Fibroblast of skin of right biceps (primary cell): ENCODE measurements at places on chromosomes 6 and 20.
A peak's percentile ranks its signal among the peaks of the same experiment; 100 is the strongest.

DNA sequence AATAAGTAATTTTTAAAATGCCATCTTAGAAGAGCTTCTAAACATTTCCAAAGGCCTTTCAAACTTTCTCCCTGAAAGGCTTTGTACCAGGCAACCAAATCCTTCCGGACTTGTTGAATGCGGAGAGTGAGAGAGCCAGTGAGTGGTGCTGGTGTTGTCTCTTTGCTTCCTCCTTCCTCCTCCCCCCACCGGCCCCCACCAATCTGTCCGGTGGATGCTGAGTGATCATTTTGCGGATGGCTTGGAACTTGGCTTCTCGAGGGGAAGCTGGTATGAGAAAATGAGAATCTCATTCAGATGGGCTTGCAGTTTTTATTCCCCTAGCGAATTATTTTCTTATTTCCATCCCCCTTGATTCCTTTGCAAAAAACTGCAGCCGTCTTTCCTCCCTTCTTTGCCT lies 97.3 kb downstream of the ANKRD60 start:
- peak; percentile 58 for DNase-seq

- DNase-seq: peak; percentile 22
These were observed 15.5 kb downstream of the TMEM151B start for GRCh38 chr6:44285552-44286284.

DNA sequence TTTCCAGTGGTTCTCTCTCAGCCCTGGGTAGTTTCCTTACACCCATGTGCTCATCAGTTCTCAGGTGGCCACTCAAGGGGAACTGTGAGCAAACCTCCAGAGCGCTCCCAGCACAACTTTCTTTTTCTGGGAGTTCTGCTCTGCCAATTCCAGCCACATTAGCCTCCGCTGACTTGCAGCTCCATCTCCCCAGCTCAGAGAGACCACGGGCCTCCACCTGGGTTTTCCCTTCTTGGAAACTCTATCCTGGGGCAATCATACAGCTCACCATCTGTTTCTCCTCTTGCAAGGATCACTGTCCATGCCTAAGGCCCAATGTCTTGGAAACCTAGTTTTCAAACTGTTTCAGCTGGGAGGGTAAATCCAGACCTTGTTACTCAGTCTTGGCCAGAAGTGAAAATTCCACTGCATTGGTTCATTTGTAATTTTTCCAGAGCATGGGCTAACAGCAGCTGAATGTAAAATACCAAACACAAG lies 129.9 kb downstream of the EYA2 start:
- DNase-seq: no peak

DNA sequence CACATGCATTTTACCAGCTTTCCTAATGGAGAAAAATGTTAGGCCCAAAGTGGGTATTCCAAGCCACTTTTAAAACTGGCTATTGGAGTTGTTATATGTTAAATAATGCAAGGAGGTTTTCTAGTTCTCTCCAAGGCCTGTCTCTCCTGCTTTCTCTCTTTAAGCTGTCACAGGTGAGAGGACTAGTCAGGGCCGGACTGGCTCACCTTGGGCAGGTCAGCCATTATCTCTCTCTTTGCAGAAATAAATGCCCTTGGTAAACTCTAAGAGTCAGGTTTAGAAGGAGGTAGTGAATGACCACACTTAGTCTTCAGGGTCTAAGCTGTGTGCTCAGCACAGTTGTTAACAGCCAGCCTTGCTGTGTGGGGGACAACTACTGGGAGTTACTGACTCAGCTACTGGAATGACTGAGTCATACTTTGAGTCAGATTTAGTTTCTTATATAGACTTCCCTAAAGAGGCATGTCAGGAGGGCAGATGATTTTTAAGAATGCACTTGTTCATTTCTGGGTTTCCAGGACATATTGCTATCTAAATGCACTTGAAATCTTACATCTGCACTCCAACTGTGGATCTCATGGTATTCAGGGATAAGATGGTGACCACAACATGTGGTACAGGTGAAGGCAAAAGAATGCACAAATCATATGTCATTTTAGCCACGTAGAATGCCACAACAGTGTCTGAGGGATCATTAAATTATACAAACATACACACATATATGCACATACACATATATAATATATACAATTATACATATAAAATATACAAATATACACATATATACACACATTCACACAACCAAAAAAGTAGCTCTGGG lies 719.4 kb downstream of the EPM2A start:
- peak; percentile 94 for DNase-seq

DNA sequence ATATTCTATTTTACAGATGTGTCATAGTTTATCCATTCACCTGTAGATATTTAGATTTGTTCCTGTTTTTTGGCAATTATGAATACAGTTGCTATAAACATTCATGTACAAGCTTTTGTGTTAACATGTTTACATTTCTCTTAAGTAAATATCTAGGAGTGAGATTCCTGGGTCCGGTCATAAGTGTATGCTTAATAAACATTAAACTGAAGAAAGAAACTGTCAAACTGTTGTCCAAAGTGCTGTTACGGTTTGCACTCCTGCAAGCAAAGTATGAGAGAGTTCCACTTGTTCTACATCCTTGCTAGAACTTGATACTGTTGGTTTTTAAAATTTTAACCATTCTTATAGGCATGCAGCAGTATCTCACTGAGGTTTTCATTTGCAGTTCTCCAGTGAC lies 138.6 kb downstream of the RALGAPA2 start:
- DNase-seq: no peak
